ENCODE measurements at places on chromosomes 2 and 18.

DNA sequence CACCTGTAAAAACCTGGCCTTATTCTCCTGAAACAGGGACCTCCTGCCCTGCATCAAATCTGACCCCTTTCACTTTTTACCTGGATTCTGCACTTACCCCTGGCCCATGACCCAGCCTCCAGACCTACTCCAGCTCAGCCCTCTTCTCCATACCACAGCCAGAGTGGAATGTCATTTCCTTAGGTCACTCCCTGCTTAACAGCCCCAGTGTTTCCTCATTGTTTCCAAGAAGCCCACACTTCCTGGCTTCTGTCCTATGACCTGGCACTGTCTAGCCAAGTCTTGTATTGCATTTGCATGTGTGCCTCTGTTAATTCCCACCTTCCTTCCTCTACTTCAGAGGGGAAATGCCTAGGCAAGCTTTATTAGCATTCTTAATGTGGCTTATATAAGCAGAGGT lies 51.4 kb upstream of the TRIB2 start:
- no peak for DNase-seq

DNA sequence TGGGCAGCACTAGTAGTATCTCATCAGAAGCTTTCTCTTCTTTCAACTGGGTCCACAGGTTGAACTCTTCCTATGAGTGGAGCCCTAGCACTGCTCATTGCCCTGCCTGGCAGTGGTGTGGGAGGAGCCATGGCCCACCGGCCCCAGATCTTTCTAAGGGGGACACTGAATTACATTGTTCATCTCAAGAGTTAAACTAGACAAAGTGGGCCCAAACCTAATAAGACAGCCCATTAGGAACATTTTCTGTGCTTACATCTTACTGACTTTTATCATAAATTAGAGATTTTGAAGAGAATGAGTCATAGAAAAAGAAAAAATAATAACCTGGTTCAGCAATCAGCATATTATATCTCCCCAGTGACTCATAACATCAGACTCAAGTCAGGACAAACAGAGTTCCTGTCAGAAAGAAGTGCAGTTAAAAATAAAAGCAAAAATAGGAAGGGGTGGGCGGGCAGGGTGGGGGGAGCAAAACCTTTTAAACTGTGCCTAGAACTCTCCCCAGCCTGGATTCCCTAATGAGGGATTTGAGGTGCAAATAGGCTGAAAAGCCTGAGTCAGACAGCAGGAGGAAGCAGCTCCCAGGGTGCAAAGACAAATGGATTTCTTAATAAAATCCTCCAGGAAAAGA lies 161.6 kb upstream of the TRIB2 start:
- DNase-seq = no peak

DNA sequence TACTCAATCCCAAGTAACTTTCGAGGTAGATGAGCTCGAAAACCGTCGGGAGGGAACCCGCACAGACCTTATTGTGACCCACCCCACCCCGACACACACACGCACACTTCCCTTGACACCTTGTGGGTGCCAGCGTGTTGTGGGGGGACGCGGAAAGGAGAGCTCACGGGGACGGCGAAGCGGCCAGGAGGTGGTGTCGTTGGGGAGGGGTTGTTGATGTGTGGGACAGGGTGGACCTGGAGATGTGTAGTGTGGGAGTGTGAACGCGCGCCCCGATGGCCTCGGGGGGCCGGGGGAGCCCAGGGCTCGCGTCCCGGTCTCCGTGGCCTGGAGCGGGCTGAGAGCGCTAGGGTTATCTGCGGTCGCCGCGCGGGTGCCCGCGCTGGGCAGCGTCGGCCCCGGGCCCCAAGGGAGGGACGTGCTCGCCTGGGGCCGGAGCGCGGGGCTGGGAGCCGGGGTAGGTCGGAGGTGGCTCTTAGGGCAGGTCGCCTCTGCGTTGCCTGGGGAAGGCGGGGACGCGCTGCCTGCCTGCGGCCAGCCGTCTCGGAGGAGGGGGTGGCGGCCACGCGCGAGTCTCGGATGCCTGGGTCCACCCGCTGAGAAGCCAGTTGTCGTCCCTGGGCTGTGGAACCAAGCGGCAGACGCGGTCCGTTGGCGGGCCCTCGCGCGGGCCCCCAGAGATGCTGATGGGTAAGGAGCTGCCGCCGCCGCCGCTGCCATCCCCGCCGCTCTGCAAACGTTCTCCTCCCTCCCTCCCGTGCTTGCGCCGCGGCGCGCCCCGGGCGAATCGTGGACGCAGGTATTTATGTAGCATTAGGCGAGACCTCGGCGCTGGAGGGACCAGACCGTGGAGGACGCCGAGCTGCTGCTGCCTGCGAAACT lies 1.6 kb downstream of the KLHL29 start:
- no peak for DNase-seq

- DNase-seq = no peak
These were observed 11.2 kb upstream of the GYPC start for GRCh38 chr2:126644630-126645191.

DNA sequence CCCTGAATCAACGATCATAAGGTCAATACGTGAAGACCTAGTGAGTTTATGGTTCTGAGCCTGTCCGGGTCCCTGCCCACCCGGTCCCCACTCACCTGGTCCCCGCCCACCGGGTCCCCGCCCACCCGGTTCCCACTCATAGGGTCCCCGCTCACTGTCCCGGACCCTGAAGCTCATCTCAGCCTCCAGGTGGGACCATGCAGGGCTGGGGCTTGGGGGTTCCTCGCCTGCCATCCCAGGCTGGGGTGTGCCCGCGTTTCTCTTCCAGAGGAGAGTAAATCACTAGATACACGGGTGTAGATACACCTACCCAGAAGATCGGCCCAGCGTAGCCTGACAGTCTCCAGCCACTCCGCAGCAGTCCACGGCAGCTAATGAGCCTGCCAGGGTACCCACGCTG lies 131.5 kb downstream of the MBP start:
- DNase-seq = no peak

DNA sequence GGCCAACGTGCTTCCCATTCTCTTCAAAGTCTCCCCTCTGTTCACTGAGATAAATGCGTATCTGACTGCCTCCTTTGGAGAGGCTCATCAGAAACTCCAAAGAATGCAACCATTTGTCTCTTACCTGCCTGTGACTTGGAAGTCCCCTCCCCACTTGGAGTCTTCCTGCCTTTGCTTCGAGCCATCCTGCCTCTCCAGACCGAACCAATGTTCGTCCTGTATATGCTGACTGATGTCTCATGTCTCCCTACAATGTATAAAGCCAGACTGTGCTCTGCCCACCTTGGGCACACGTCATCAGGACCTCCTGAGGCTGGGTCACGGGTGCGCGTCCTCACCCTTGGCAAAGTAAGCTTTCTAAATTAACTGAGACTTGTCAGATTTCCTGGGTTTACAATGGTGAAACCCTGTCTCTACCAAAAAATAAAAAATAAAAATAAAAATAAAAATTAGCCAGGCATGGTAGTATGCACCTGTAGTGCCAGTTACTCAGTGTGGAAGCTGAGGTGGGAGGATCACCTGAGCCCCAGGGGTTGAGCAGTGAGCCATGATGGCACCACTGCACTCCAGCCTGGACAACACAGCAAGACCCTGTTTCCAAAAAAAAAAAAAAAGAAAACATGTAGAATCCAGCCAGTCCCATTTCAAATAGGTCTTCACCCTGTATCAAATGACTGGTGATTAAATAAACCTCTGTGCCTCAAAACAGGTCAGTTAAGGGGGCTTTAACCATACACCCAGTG lies 29.0 kb downstream of the HDLBP start:
- no peak for DNase-seq

GRCh38 chr2:74448771-74449170 lies 6.1 kb upstream of the INO80B start:
- no peak for DNase-seq

- no peak for DNase-seq
These were observed 218 bp downstream of the DGKD start for GRCh38 chr2:233354500-233354924.

- DNase-seq = no peak
These were observed 184.2 kb downstream of the RND3 start for GRCh38 chr2:150303281-150303680.

DNA sequence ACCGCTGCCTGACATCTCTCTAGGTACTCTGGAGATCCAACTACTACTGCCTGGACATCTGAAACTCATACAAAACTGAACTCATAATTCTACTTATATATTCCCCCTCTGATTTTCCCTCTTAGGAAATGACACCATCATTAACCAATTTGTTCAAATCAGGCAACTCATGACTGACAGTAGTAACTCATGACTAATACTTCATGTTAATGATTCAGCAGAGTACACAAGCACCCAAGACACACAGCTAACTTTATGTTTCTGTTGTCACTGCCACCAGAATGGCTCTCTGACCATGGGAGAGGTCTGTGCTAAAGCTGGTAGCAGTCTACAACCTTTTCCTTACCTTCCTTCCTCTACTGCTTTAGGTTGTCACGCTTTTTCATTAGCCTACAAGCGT lies 91.1 kb downstream of the ITSN2 start:
- peak; percentile 65 for DNase-seq

- no peak for DNase-seq
These were observed 11.9 kb downstream of the ADCYAP1 start for GRCh38 chr18:916562-916961.

DNA sequence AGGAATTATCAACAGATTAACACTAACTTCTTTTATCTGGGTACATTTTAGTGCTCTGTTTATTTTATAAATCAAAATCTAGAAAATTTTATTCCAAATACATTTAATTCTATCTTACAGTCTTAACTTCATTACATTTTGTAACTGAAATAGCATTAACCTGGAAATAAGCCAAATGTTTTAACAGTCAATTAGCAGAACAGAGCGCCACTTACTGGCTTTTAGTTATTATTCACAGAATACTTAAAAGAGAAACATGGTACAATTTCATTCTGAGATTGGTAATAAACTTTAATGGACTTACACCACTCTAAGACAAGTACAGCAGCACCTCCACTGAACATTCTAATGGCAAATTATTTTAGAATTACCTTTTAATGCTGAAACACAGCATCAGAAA lies 38.6 kb downstream of the SS18 start:
- no peak for DNase-seq

GRCh38 chr2:10475221-10475722 lies 27.1 kb upstream of the ODC1 start:
- DNase-seq = no peak

DNA sequence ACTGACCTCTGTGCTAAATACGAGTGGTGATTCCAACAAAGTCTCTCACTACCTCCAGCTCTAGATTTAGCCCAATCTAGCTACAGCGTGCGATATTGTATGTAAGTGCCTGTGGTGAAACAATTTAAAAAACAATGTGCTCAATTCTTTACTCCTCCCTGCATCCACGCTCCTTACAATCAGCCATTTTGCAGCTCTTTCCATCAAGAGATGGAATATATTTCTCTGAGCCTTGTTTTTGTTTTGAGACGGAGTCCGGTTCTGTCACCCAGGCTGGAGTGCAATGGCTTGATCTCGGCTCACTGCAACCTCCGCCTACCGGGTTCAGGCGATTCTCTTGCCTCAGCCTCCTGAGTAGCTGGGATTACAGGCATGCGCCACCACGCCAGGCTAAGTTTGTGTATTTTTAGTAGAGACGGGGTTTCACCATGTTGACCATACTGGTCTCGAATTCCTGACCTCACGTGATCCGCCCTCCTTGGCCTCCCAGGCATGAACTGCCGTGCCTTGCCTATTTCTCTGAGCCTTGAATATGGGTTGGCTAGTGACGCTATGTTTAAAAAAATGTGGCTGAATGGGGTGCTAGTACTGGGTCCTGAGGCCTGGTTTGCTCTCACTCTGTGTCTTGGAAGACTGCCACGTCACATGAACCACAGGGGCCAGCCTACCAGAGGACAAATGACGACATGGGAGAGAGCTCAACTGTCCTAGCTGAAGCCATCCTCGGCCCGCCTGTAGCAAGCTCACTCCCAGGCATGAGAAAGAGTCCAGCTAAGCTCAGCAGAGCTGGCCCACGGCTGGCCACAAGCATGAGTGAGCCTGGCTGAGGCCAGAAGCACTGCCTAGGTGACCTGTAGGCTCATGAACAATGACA lies 14.8 kb downstream of the WDFY1 start:
- no peak for DNase-seq

- DNase-seq = no peak
These were observed 745.9 kb downstream of the GALR1 start for GRCh38 chr18:77995593-77995992.

DNA sequence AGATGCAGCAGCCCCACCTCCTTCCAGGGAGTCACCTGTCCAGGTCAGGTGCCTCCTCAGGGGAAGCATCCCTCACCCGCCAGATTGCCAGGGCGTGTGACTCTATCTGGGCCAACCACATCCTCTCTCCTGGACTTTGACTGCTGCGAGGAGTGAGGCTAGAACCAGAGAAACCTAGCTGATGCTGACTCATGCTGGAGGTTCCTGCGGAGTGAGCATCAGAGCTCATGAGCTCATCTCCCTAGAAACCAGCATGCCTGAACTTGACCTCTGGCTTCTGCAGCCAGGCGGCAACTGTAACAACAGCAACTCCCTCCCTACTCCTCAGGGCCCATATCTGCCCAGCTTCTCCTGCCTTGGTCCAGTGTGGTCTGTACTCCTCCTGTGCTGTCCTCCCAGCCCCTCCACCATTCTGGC lies 28.3 kb upstream of the NT5DC4 start:
- DNase-seq = peak; percentile 90

DNA sequence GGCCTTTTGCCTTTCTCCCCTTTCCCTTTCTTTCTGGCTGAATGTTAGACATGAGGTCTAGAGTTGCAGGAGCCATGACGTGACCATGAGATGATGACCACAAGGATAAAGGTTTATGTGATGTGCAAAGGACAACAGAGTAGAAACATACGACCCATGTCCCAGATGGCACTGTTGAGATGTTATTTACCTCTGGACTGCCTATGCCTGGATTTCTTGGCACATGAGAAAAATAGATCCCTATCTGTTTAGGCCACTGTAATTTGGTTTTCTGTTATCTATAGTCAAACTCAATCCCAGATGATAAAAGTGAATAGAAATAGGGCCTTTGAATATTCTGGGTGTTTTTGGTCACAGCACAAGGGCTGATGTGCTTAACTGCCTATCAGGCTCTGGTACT lies 58.8 kb downstream of the GDF7 start:
- no peak for DNase-seq

DNA sequence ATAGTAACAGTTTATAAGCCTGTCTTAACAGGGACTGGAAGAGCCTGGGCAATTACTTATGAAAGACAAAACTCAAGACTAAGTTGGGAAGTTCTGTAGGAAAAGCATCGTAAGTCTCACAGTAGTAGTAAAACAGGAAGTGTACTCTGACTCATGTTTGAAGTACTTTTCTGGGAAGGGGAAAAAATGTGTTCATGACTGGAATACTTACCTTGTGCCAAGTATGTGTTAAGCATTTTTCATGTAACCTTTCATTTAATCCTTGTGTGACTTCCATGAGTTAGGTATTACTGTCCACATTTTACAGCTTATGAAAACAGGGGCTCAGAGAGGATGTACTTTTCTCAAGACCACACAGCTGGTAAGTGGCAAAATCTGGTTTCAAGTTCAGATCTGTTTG lies 13.7 kb upstream of the SKOR2 start:
- DNase-seq = no peak

GRCh38 chr2:47782381-47782670 lies 619 bp upstream of the MSH6 start:
- no peak for DNase-seq

DNA sequence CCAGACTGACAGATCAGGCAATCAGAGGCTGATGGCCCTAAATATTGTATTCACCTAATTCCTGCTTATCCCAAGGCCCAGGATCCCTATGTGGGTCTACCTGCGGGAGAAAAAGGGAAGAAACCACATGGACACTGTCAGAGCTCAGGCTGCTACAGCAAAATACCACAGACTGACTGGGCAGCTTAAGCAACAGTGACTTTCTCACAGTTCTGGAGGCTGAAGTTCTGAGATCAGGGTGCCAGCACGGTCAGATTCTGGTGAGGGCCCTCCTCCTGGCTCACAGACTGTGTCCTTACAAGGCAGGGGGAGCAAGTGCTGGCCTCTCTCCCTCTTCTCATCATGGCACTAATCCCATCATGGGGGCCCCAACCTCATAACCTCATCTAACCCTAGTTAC lies 181.7 kb downstream of the TMEM163 start:
- no peak for DNase-seq

Measured in Panc1 (cell line).